Activated CD4-positive, CD25-positive, alpha-beta regulatory T cell treated with anti-CD3 and anti-CD28 coated beads, Interleukin-2, amount 50 U/mL, for 16 hours (primary cell): ENCODE measurements at places on chromosomes 13 and 19.

DNA sequence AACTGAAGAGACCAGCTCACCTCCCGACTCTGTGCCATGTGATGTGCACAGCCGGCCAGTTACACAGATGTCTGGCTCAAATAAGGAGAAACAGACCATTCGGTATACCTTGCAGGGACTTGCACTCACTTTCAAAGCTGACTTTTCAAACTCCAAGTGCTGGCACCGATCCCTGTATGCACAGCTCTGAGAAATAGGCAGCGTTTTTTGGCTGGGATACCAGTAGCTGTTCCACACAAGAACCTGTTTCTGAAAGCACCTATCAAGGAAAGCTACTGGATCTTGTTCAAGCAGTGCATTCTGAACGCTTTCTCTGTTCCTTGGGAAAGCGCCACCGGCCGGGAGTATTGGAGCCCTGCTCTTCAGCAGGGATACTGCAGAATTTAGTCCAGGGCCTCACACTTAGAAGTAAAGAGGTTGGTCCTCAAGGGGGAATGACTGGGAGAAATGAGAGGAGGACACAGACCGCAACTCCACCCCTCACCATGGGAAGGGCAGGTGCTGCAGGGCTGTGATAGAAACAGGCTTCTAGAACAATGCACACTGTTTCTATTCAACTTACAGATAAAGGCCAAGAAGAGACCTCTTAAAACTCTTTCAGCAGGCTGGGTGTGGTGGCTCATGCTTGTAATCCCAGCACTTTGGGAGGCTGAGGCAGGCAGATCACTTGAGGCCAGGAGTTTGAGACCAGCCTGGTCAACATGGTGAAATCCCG lies 53.6 kb upstream of the PABPC3 start:
- DNase-seq: no peak

- no peak for DNase-seq
Measured at GRCh38 chr19:20321139-20321763, 154.2 kb downstream of the ZNF486 start.

DNA sequence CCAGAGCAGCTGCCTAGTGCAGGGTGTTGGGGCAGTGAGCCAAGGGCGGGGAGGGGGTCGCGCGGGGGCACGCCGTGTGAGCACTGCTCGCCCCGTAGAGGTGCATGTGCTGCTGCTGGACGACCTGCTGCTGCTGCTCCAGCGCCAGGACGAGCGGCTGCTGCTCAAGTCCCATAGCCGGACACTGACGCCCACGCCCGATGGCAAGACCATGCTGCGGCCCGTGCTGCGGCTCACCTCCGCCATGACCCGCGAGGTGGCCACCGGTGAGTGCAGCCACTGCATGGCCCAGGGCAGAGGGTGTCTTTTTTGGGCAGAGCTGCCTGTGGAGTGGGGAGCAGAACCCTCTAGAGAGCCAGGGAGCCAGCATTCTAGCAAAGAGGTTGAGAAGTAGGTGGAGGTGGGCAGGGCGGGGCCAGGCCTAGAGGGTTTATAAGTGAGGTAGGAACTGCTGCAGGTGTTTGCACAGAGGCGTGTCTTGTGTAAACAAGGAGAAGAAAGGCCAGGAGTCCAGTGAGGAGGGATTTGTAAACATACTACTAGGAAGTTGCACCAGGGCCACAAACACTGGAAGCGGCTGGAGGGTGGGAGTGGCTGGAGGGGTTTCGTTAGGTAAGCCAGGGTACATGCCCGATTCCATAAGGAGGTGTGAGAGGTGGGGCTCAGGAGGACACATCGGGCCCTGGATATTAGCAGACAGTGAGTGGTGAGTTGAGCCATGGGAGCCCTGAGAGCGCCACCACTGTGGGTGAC lies 21.3 kb downstream of the ARHGEF1 start:
- DNase-seq: no peak

DNA sequence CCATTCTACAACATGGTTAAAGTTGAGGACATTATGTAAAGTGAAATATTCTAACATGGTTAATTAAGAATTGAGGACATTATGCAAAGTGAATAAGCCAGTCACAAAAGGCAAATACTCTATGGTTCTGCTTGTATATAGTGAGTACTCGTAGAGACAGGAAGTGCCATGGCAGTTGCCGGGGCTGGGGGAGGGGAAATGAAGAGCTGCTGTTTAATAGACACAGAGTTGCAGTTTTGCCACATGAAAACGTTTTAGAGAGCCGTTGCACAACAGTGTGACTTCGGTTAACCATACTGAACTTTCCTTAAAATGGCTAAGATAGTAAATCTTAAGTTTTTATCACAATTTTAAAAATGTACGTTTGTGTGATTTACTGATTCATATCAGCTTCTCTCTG lies 176.9 kb downstream of the SHISA2 start:
- peak; percentile 10 for DNase-seq

DNA sequence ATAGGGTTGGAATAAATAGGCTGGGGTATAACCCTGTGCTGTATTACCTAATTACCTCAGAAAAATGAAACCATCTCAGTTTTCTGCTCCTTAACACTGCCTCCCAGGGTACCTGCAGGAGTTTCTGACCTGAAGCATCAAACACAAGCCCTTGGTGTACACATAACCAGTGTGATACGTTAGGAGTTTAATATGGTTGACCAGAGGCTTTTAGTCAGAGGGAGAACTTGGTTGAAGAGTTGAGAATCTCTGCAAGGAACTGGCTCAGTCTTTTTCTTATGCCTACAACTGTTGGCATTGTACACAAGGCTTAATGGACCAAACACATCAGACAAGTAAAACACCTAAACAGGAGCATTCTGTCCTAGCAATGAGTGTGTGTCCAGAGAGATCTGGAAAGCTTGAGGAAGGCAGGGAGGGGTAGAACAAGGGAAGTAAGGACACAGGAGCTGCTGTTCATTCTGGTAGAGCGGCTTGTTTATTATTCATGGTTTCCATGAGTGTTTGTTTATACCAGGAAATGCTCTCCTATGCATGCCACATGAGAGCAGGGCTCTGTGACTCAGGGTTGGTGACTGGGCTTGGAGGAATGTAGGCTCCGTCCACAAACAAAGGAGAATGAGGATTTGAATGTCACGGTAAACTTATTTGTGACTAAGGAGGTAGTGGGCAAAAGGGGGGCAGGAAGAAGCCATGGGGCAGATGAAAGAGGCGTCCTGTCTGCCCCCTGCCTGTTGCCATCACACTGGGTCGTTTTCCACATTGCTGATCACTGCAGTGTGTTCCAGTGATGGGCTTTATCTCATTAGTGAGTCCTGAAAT lies 11.9 kb upstream of the SPATA13 start:
- DNase-seq: no peak

DNA sequence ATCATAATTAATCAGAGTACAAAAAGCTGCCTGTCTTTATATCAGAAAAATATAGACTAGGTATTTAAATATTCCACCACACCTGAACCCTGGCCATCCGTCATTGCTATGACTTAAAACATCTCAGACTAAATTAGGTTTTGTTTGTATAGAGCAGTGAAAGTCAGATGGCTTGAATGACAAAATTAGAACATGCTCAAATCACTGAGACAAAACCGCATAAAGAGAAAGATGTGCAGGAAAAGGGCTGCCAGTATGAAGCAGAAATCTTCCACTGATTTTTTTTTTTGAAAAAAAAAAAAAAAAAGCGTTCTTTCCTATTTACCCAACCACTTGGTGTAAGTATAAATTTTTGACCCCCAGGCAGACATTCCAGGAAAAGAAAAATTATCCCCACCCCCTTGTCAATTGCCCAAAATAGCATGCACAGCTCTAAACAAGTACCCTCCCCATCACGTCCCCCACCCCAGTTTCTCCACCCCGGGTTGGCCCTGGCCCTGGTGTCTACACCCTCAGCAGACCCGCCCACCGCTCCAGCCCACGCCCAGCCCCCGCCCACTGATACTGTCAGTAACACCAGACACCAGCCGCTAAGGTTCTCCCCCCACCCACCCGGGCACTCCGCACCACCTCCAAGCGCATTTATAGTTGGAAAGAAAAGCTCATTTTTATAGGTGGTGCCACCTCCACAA lies 118.6 kb downstream of the URI1 start:
- DNase-seq: no peak

GRCh38 chr13:88862095-88862620 lies 1191.0 kb downstream of the SLITRK5 start:
- no peak for DNase-seq

GRCh38 chr13:21361123-21361522 lies 98.0 kb downstream of the ZDHHC20 start:
- no peak for DNase-seq

DNA sequence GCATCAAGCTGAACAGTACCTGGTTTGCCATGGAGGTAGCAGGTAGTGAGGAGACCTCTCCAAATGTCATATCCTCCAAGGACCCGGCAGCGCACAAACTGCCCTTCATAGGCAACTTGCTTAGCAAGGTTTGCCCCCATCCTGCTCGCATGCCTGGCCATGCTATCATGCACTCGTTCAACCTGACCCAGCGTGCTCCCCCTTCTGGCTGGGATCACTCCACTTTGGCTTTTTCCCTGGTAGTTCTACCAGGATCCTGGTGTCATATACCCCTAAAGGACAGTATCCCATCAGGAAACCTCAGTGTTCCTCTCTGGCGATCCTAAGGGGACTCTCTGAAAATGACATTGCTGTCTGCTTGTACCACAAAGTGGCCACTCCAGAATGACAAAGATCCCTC lies 38.6 kb upstream of the ZNF30 start:
- DNase-seq: no peak

DNA sequence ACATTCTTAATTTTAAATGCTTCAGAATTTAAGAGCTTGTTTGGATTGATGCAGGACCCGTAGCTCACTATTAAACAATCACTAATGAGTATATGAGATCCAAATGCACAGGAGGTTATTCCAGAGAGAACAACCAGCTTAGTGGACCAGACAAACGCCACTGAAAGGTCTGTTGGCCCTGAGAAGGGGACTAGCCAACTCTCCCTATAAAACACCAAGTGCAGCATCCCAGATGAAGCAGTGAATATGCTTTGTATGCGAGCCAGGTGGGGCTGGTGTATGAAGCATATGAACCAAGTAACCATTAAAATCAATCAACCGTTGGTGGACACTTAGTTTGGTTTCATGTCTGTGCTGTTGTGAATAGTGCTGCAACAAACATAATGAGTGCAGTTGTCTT lies 9.8 kb upstream of the LILRB1 start:
- DNase-seq: no peak

DNA sequence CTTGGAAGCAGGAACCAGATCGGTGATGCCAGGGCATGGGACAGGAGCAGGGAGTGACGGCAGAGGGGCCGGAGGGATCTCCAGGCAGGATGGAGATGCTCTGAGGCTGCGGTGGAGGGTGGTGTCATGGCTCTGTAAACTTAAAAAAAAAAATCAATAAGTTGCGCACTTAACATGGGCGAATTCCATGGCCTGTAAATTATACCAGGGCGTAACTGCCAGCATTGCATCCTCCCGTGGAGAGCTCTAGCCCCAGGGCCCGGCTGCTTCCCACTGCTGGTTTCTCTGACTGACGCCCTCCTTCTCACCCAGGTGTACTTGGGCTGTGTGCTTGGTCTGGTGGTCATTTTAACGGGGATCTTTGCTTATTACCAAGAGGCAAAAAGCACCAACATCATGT lies 8.7 kb downstream of the ATP12A start:
- DNase-seq: no peak

DNA sequence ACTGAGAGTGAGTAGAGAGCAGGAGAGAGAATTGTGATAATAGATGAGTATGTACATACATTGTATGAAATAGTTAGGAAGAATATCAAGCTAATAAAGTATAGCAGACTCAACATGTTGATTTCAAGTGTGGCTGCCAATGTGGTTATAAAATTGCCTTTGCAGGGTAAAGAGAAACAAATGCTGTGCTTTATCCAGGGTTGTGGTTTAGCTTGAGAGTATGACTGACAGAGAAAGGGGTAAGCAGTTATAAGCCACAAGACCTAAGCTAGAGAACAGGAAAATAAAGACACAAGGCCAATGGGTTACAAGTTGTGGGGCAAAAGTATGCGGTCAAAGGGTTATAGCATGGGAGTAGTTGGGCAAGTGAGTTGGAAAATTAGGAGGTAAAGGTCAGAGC lies 1217.5 kb downstream of the DIAPH3 start:
- DNase-seq: no peak

DNA sequence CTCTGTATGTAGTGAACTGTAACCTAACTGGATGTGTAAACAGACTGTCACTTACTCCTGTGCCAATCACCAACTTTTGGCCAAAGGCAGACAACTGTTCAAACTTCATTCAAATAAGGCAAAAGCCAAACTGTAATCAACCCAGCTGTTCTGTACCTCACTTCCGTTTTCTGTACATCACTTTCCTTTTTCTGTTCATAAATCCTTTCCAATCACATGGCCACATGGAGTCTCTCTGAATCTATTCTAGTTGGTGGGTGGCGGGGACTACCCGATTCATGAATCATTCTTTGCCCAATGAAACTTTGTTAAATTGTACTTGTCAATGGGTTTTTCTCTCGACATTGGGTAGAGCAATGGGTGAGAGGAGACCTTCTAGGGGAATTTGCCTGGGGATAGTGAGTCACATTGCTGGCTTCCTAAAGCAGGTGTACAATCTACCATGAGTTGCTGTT lies 178.3 kb upstream of the RFC3 start:
- DNase-seq: peak; percentile 4

DNA sequence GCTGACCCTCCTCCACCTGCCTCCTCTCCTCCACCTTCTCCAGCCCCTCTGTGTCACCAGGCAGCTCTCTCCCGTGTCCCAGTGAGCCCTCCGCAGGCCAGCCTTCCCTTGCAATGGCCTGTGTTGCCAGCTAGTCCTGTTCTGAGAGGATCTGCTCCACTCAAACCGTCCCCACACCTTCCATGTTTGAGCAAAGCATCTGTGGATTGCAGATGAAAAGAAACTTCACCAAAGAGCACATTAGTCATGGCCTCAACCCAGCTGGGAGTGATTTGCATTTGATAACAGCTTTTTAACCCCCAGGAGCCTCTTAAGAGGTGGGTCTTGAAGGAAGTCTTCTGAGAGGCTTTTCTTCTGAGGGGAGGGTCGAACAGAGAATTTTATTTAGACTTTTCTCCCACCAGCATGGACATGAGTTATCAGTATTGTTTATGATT lies 72.8 kb downstream of the COL4A2 start:
- no peak for DNase-seq

DNA sequence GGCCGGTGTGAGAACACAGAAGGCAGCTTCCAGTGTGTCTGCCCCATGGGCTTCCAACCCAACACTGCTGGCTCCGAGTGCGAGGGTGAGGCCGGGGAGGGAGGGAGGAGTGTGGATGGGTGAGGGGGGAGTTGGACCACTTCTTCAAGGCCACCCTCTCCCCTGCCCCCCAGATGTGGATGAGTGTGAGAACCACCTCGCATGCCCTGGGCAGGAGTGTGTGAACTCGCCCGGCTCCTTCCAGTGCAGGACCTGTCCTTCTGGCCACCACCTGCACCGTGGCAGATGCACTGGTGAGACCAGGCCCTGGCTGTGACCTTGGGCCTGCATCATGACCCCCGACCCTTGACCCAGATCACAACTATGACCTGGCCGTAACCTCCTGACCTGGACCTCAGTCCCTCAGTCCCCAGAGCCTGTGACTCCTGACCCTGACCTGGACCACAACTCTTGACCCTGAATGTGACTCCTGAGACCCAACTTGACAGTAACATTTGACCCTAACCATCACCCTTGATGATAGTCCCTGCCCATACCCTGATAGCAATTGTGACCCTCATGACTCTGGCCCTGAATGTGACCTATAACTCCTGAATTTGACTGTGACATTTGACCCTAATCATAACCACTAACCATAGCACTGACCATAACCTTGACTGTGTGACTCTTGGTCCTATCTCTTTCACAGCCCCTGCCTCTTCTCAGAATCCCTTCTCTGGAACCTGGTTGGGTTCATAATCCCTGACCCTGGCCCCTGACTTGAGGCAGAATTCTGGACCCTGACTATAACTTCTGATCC lies 10.9 kb downstream of the LTBP4 start:
- DNase-seq: no peak

GRCh38 chr13:47917022-47917574 lies 84.0 kb downstream of the SUCLA2 start:
- DNase-seq: no peak
